ENCODE measurements at places on chromosomes 7 and 10.

DNA sequence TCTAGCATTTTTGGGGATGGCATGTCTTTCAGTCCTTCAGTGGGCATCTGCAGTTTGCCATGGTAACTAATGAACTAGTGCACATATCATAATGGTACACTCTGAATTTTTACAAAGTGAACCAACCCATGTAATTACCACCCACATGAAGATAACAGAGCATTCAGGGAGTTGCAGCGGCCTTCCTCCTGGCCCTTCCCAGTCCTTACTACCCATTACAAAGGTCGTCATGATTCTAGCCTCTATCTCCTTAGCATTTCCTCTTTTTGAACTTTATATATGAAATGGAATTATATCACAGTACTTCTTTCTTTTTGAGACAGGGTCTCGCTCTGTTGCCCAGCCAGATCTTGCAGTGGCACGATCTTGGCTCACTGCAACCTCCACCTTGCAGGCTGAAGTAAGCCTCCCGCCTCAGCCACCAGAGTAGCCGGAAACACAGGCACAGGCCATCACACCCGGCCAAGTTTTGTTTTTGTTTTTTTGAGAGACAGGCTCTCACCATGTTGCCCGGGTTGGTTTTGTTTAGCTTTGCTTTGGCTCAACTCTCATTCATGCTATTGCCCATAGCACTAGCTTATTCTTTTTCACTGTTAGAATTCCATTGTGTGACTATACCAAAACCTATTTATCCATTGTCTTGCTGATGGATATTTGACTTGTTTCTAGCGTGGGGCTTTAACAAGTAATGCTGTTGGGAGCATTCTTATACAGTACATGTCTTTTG lies 79.2 kb downstream of the APBB1IP start:
- no peak for DNase-seq

DNA sequence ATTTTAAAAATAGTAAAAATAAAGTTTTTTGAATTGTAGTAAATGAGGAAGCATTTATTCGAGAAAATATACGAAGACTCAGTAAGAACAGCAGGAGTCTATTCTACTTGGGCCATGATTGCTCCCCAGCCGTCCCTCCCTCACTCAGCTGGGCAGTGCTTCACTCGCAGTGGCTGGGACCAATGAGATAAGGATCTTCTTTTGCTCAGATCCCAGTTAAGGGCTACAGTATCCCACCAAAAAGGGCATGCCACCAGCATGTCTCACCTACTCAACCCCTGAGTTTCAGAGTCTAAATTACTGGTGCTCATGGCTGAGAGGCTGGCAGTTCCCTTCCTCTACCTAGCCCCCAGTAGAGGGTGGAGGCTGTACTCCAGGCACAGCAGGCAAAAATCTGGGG lies 455.7 kb upstream of the PFKP start:
- no peak for DNase-seq

DNA sequence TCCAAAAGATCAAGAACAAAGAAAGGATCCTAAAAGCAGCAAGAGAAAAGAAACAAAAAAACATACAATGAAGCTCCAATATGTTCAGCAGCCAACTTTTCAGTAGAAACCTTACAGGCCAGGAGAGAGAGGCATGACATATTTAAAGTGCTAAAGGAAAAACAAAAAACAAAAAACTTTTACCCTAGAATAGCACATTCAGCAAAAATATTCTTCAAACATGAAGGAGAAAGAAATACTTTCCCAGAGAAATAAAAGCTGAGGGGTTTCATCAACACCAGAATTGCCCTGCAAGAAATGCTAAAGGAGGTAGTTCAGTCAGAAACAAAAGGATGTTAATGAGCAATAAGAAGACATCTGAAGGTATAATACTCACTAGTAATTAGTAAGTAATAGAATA lies 753.5 kb upstream of the POT1 start:
- DNase-seq, result no peak

GRCh38 chr7:150368884-150369747 lies 494 bp downstream of the REPIN1 start:
- DNase-seq, result no peak

GRCh38 chr10:107425931-107426553 lies 261.5 kb upstream of the SORCS1 start:
- DNase-seq, result no peak

DNA sequence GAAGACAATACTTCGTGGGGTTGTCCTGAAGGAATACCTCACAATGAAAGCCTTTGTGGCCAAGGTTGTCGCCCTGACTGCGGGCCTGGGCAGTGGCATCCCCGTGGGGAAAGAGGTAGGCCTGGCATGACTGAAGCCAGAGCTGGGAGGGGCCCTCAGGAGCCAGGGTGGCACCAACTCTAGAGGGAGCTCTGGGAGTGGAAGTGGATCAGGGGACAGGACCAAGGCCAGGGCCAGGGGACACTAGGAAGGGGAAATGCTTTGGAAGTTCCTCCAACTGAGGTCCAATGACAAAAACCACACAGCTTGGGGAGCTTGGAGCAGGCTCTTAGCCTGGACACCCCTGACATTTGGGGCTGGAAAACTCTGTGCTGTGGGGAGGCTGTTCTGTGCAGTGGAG lies 5.8 kb downstream of the CLCN1 start:
- DNase-seq, result no peak

GRCh38 chr10:56874950-56875349 lies 513.9 kb upstream of the ZWINT start:
- no peak for DNase-seq

- no peak for DNase-seq
Observed at GRCh38 chr7:5620459-5620881, 161.0 kb downstream of the RNF216 start.

DNA sequence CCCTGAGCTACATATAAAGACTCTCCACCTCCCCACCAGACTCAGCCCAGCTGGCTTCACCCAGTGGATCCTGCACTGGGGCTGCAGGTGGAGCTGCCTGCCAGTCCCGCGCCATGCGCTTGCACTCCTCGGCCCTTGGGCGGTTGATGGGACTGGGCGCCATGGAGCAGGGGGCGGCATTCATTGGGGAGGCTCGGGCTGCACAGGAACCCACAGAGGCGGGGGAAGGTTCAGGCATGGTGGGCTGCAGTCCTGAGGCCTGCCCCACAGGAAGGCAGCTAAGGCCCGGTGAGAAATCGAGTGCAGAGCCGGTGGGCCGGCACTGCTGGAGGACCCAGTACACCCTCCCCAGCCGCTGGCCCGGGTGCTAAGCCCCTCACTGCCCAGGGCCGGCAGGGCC lies 157.2 kb upstream of the GNAI1 start:
- DNase-seq, result no peak

GRCh38 chr7:11373546-11374142 lies 400.0 kb downstream of the PHF14 start:
- no peak for DNase-seq

DNA sequence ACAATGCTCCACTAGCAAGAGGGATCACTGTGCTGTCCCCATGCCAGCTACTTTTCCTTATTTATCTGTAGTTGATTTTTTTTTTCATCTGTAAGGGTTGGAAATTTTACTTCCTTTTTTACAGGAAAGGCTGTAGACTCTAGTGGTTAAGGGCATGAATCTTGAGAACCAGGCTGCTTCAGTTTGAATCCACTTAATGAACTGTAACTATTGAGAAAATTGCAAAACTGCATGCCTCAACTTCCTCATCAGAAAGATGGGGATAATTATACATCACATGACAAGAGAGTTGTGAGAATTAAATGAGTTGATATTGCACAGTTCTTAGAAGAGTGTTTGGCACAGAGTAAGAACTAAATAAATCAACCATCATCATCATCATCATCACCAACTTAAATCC lies 106.4 kb upstream of the GSDME start:
- DNase-seq, result no peak

GRCh38 chr7:84394219-84394618 lies 199.6 kb upstream of the SEMA3A start:
- DNase-seq, result no peak

- no peak for DNase-seq
Observed at GRCh38 chr10:131694781-131695495, 205.9 kb upstream of the PPP2R2D start.

GRCh38 chr7:23539494-23539907 lies 7.7 kb upstream of the TRA2A start:
- no peak for DNase-seq

- no peak for DNase-seq
Observed at GRCh38 chr10:15393139-15393825, 22.2 kb upstream of the FAM171A1 start.

DNA sequence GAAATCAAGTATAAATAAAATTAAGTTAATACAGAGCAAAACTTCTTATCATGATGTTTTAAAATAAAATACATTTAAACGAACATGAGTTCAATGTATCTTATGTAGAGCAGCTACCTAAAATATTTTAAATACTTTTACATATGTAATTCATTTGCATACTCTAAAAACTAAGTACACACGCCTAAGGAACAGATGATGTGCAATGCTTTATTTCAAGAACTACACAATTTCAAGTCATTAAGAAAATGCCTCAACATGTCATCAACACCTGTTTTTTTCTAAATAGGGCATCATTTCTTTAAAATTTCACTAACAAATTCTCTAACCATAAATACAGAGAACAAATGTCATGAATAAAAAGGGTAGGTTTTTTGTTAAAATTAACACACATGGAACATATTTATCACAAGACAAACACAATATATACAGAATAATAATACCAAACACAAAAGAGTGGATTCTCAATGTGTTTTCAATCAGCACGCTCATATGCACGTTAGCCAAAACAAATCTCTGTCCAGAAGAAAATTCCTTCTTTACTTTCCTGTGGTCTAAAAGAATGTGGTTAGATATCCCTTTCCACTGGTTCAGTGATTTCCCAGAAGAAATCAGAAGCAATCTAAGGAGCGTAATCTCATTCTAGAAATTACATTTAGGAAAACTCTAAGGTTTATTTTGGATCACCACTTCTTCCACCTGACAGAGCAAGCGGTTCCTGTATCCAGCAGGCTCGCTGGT lies 73.0 kb upstream of the PFKP start:
- DNase-seq, result no peak

- DNase-seq, result no peak
Observed at GRCh38 chr7:94170836-94171235, 166.7 kb upstream of the BET1 start.

- DNase-seq, result no peak
Observed at GRCh38 chr10:113420057-113420732, 132.7 kb upstream of the HABP2 start.

DNA sequence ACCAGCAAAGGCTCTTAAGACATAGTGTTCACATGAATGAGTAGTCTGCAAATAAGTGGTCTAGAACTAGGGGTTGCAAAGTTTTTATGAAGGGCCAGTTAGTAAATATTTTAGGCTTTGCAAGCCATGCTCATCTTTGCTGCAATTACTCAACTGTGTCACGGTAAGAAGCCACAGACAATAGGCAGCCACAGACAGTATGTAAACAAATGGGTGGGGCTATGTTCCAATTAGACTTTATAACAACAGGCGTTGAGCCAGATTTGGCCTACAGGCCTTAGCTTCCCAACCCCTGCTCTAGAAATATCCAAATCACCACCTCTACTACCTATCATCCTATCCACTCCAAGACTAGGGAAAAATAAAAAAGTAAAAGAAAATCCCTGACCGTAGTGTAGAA lies 9.2 kb downstream of the IKZF5 start:
- DNase-seq, result no peak

DNA sequence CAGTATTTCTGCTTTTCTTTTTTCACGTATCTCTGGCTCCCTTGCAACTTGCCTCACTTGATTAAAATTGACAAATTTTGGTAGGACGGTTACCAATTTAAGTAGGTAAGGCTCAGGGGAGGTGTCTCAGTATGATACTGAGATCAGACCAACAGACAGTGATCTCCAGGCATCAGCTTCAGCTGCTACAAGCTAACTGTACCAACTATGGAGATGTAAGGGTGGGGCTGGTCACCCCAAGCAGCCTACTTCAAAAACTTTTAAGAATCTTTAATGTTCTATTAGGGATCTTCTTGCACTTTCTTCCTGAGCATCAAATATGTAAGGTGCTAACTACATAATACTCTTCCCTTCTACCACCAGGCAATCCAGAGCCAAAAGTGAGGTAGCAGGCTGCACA lies 26.9 kb downstream of the SLC35B4 start:
- DNase-seq, result no peak

DNA sequence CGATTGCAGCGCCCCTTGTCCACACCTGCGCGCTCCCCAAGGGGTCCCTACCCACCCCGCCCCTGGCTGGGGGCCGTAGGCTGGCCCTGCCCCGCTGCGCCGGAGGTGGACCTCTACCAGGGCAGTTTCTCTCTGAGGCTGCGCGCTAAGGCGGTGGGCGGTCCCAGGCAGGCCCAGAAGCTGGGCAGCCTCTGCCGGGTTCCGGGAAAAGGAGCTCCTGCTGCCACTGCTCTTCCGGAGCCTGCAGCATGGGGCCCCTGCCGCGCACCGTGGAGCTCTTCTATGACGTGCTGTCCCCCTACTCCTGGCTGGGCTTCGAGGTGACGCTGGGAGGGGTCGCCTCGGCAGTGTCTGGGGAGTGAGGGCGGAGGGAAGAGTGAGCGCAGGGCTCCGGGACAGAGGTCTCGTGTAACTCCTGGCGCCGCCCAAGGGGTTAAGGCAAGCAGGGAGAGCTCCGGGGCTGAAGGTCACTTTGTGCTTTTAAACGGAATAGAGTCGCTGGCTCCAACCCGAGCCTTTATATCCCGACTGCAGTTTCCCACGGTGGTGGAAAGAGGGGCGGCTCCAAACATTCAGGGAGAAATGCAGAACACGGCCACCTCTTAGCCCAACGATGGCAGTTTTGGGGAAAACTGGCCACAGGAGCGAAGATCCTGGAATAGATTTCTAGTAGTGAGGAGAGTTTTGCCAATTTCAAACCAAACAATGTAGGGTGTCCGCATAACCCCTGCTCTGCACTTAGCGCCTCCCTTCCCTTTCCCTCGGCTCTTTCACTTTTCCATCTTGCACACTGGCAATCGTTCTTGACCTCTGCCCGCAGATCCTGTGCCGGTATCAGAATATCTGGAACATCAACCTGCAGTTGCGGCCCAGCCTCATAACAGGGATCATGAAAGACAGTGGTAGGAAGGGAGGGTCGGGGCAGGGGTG lies at the start of gene GSTK1:
Gene GSTK1, plus strand, starts transcription at position 176 of the 930 bp plus-strand sequence. Its CDS starts 73 bp downstream, at position 249.
- peak; percentile 69 for DNase-seq

DNA sequence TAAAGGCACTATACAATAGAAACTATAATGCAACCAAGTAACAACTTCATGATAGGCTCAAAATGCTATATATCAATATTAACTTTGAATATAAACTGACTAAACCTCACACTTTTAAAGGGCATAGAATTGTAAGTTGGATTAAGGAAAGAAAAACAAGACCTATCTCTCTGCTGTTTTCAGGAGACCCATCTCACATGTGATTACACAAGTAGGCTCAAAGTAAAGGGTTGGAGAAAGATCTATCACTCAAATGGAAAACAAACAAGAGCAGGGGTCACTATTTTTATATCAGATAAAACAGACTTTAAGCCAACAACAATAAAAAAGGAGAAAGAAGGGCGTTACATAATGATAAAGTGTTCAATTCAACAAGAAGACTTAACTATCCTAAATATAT lies 155.5 kb downstream of the CDK14 start:
- no peak for DNase-seq
